ENCODE measurements at places on chromosomes 13 and 19. TPM values are rescaled to one million over a fixed set of nuclear protein-coding genes. Genes with fewer than 3 reads are reported as not detected.

The TJP3 gene
- total RNA-seq: 17.7 TPM

The ATP8B3 gene
- 3.2 TPM for total RNA-seq

The MYH14 gene
- total RNA-seq: 51.6 TPM

The ERCC2 gene
- total RNA-seq: 17.9 TPM

The APOC4 gene
- total RNA-seq: not detected

The BEST2 gene
- total RNA-seq: 1.2 TPM

The COX7A1 gene
- 33.1 TPM for total RNA-seq
